ENCODE measurements at places on chromosomes 3 and 15.

- DNase-seq = no peak
Observed at GRCh38 chr3:168796339-168796738, 700.6 kb upstream of the GOLIM4 start.

GRCh38 chr15:77144492-77145070 is 73.7 kb upstream of the TSPAN3 start:
- DNase-seq = no peak

DNA sequence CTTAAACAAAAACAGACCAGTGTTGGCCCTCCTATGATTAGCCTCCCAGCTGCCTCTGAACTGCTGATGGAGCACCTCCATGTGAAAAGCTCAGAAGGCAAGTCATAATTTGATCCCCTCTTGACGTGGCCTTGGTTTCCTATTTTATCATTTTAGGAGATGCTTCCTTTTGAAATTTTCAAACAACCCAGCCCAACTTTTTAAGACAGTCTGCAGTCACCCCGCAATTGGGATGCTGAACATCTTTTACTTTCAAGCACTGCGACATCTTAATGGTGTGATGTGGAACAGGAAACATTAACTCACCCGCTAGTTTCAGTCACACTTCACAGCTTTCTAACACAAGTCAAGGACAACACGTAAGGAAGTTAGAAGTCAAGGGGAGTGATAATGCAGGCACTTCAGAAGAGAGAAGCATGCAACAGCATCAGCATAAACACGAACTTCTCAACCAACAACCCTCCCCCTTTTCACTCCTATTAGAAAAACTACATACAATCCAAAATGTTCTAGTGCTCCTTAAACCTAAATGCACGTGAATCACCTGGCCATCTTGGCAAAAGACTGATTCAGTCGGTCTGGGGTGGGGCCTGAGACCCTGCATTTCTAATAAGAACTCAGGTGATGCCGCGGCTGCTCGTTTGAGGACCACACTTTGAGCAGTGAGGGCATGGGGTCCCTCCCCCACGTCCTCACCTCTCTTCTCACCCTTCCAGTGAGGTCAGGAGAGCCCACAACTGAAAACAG is 161.5 kb downstream of the FOXP1 start:
- DNase-seq = no peak

GRCh38 chr15:67570875-67571647 is 28.6 kb downstream of the MAP2K5 start:
- no peak for DNase-seq

GRCh38 chr3:178465260-178466180 is 70.7 kb upstream of the KCNMB2 start:
- no peak for DNase-seq

DNA sequence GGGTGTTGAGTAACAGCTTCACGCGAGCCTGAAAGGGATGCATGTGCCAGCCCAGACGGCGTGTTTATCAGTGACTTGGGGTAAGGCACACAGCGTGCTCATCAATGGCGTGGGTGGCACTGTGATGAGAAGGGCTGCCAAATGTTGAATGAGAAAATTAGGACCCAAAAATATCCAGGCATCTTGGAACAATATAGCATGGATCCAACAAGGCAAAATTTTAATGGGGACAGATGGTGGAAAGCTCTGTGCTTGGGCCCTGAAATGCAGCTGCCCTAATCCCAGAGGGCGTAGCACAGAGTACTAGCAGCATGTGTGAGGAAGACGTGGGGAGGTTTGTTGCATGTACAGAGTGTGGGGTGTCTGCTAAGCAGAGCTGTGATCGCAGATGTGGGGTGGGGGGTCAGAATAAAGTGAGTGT is 48.9 kb downstream of the SSUH2 start:
- no peak for DNase-seq

DNA sequence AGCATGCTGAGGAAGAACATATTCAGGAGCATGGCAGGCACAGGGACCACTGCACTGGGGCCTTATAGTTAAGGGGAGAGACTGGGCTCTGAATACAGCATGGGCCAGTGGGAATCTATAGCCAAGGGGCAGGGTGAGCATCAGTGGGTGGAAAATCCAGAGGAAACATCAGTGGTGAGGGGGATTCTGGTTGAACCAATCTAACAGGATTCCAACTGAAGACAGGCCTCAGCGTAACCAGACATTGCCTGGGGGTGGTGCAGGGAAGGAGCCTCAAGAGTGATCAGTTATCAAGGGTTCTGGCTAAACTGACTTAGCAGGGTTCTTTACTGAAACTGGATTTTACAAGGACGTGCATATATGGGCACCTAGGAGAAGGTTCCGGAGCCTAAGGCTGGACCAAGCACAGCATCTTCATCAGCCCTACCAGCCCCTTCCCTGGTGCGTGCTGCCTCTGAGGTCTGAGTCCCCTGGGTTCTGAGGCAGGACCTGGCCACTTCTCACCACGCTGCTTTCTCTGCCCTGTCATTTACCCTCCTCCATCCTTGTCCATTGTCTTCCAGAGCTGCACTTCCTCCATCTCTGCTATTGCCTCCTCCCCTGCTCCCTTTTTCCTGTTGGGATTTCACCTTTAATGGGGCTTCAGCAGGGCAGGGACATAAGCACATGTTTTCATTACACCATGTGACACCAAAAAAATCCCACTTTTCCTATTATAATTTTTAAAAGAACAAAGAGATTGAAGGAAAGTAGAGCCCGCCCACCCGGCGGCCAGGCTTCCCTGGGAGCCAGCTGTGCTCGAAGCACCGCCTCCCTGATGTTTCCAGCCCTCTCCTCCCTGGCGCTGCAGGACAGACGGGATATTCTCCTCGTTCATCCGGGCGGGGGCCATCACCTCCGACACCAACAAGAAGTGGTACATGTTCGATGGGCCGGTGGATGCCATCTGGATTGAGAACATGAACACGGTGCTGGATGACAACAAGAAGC is 52.1 kb downstream of the DNAH1 start:
- DNase-seq = no peak

GRCh38 chr15:76941636-76942035 is 10.1 kb downstream of the RCN2 start:
- no peak for DNase-seq

GRCh38 chr15:66390678-66391077 is 4.0 kb downstream of the MAP2K1 start:
- DNase-seq = no peak
